GM12891 (cell line): ENCODE measurements at places on chromosomes 6 and 20.

- no peak for DNase-seq
Observed at GRCh38 chr6:45483501-45483900, 105.8 kb upstream of the SUPT3H start.

- peak; percentile 74 for DNase-seq
Observed at GRCh38 chr6:32047855-32048766, 9.9 kb downstream of the CYP21A2 start.

DNA sequence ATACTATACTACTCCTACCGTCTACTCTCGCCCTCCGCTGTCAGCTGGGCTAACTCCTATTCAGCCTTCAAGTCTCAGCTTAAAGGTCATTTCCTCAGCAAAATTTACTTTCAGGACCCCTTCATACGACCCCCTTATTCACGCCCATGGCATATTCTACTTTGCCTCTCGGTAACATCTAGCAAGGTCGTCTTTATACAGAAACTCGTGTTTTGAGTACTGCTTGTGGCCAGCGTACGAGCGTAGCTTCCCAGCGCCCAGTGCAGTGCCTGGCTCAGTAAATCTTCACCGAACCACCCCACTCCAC lies 546 bp downstream of the CRNKL1 start:
- DNase-seq: no peak

DNA sequence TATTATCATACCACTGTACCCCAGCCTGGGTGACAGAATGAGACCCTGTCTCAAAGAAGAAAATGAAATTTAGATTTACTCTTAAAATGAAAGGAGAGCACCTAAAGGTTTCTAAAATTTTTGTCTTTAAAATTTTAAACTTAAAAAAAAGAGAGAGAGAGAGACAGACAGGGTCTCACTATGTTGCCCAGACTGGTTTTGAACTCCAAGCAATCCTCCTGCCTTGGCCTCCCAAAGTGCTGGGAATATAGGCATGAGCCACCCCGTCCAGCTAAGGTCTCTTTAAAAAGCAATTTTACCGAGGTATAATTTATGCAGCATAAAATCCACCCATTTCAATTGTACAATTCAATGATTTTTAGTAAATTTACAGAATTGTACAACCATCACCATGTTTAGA lies 33.2 kb downstream of the ILRUN start:
- DNase-seq: no peak
